ENCODE measurements at places on chromosomes 16 and 17. TPM values are rescaled to one million over a fixed set of nuclear protein-coding genes. Genes with fewer than 3 reads are reported as not detected.

The TMEM235 gene
- not detected for total RNA-seq

The SLC38A8 gene
- total RNA-seq = not detected

- no peak for DNase-seq
Measured at GRCh38 chr17:76237859-76238313, 2.4 kb downstream of the RNF157 start.

- DNase-seq = no peak
Measured at GRCh38 chr17:29835435-29836351, 94.3 kb downstream of the SSH2 start.

DNA sequence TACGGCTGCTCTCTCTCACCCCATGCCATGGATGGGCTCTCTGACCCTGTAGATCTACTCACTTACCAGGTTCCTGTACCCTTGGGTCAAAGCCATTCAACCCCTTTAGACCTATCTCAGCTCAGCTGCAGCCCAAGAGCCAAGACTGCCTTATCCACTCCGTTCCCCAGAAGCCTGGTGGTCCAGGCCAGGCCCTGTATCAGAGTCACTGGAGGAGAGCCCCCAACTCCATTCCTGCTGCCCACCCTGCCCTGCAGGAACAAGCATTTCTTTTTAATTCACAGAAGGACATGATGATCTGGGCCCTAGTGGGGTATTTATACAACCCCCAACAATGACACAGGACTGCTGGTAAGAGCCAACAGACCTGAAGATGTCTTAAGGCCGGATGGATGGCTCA is 76.8 kb downstream of the AIPL1 start:
- DNase-seq = peak; percentile 62

GRCh38 chr17:27339198-27339835 is 45.4 kb downstream of the WSB1 start:
- DNase-seq = no peak

GRCh38 chr17:1999557-2000251 is 25.4 kb downstream of the RTN4RL1 start:
- DNase-seq = no peak

- DNase-seq = no peak
Measured at GRCh38 chr16:48201515-48202201, 42.4 kb upstream of the LONP2 start.

- no peak for DNase-seq
Measured at GRCh38 chr16:86823125-86823524, 244.8 kb downstream of the FOXL1 start.

- no peak for DNase-seq
Measured at GRCh38 chr16:11560701-11561453, 25.8 kb downstream of the LITAF start.

DNA sequence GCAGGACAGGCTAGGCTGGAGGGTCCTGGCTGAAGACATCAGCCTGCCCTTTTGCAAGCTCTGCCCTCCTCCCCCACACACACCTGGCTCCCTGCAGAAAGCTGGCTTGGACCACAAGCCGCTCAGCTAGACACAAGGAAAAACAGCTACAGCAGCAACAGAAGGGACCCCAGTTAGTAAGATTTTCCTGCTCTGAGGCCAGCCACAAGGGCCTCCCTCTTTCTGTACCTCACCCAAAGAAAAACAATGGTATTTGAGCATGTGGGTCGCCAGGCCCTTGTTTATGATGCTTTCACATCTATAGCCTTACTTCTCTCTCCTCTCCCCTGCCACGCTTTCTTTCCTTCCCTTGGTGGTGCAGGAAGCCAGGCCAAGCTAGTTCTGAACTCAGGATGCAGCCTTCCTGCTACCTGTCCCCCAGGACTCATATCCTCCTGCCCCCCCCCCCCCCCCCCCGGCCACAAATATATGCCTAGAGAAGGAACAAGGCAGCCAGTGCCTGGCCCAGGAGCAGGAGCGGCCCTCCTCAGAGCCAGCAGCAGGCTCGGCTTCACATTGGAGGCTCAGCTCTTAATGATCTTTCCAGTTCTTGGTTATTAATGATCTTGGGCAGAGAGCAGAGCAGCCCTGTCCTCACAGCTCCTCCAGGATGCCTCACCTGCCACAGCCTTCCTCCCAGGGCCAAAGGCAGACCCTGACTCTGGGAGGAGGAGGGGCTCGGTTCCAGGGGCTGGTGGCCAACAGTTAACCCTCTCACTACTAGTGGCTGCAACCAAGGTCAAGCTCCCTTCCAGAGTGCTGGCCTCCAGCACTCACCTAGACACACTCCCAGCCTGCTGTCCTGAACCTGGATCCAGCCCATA is 19.5 kb downstream of the GRIN2C start:
- DNase-seq = no peak
